ENCODE measurements at places on chromosomes 1 and 21.

DNA sequence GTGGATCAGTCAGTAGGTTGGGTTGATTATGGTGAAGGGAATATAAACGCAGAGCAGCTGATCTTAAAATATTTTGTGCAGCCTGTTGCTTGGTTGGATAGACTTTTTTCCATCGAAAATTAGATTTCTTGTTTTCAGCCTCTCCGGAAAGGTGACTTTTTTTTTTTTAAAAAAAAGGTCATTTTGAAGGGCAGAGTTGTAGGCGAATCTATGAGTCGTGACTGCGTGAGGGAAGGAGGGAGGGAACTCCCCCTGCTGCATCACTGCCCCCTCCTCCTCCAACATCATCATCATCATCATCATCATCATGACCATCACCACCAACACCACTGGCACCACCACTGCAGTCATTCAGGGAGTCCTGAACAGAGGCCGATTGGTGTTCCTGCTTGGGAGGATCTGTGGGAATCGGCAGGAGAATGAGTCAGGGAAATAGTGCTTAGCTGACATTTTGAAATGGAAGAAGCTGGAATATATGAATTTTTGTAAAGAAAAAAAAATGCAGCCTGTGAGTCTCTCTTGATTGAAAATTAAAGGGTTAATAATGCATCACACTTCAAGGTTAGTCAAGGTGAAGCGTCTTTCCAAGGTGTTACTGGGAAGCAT is 1.2 kb downstream of the ATP1B1 start:
- DNase-seq: no peak

DNA sequence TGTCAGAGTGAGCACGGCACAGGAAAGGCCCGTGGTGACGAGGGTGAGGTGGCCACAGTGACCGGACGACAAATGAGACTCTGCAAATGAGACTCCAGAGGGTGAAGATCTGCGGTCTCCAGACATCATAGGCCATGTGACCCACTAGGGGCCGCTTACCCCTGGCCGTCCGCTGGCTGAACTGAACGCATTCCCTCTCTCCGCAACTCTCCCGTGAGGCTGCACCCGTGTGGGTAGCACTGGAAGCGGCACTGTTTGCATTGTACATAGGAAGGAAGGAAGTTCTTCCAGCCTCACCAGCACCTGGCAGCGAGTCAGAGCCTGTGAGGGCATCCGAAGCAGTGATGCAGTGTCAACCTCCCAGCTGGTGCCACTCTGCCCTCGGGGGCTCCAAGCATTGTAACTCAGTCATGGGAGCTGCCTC is 23.6 kb upstream of the SPSB1 start:
- no peak for DNase-seq

DNA sequence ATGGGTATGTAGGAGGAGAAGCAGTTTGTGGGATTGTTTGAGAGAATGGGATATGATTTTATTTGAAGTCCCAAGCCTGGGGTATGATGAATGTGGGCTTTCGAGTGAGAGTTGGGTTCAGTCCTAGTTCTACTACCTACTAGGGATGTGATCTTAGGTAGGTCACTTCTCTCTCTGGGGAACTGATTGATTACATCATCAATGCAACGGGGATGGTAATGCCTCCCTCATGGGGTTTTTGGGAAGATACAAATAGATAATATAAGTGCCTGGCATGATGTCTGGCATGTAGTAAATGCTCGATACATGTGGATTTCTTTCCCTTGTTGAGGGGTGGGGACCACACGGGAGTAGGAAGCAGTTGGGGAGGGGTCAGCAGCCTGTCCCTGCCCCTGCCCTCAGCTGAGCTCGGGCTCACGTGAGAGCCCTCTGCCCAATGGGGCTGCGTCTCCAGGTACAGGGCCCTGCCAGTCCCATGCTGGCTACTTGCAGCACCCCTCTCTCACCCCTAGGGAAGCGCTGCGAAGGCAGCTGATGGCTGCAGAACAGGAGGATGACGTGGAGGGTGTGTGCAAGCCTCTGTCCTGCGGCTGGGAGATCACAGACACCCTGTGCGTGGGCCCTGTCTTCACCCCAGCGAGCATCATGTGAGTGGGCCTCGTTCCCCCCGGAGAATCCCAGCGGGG is 38.7 kb downstream of the AZIN2 start:
- no peak for DNase-seq

GRCh38 chr1:176073524-176074157 is 133.4 kb downstream of the COP1 start:
- DNase-seq: no peak

DNA sequence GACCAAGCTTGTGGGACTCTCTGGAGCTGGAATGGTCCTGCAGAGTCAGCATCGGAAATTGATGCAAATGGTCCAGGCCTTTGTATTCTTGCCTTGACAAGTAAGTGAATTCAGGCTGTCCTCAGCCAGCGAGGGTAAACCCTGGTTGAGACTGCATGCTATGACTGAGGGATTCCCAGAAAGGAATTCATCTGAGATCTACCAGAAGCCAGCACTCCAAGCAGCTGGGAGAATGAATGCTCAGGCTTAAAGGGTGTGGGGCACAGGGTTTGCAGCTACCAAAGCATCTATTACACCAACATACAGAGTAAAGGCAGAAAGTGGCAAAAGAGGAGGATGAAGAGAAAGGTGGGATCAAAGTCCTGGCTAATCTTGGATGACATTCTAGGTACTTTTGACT is 257.0 kb upstream of the LYPLAL1 start:
- no peak for DNase-seq

GRCh38 chr1:103788377-103788776 is 38.7 kb downstream of the AMY1C start:
- no peak for DNase-seq

- no peak for DNase-seq
Observed at GRCh38 chr21:38261851-38262250, 5.1 kb downstream of the KCNJ15 start.

- DNase-seq: no peak
Observed at GRCh38 chr1:93615582-93616150, 66.0 kb downstream of the BCAR3 start.

DNA sequence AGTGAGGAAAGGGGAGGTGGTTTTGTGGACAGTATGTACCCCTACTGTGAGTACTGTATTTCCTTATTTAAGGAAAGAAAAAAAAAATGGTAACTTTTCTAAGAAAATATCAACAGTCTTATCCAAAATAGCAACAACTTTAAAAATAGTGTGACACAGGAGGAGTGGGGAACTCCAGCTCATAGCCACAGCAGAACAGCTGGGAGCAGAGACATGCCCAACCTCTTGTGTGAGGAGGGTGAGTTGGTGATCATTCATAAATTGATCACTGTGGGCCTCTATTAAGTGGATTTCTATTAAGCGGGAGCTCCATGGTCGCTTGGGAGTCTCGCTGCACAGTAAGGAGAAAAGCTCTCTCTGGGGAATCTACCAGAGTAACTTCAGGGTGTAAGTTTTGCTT is 158.8 kb upstream of the DUSP10 start:
- DNase-seq: no peak

GRCh38 chr1:38344716-38345115 is 298.1 kb upstream of the POU3F1 start:
- DNase-seq: no peak

- no peak for DNase-seq
Observed at GRCh38 chr1:30788580-30789387, 31.2 kb upstream of the LAPTM5 start.

- no peak for DNase-seq
Observed at GRCh38 chr1:168692472-168692871, 36.5 kb downstream of the DPT start.

- peak; percentile 90 for DNase-seq
Observed at GRCh38 chr1:37486680-37487618, 12.6 kb downstream of the ZC3H12A start.

DNA sequence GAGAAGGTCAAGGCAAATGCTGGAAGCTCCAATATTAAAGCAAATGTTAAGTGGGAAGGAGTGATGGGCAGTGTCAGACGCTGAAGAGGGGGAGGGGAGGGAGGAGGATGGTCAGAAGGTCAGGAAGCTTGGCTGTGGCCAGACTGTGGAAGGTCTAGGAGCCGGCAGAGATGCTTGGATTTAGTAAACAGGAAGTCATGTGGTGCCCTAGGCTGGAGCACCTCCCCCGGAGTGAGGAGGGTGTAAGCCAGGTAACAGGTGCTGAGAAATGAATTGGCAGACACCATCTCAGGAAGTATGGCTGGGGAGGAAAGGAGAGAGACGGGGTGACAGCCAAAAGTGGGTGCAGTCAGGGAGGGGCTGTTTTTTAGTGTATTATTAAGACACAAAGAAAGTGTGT is 17.7 kb downstream of the CSMD2 start:
- DNase-seq: no peak

GRCh38 chr1:42179275-42179674 is 14.7 kb upstream of the GUCA2A start:
- DNase-seq: no peak

DNA sequence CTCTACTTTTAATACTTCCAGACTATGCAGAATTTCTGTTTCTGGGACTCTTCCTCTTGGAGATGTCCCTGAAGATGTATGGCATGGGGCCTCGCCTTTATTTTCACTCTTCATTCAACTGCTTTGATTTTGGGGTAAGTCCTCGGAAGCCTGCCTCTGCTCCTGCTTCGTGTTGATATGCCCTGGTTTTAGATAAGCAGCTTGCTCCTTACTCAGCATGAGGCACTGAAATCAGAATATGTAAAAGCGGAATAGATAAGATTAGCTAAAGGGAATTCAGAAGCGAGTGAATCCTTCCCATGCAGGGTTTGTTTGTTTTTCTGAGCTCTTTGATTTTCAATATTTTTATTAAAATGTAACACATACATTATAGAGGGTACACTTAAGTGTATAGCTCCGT is 234.7 kb downstream of the CACNA1E start:
- DNase-seq: no peak

Measured in right atrium auricular region (tissue), 2 donors.